Central memory CD8-positive, alpha-beta T cell (primary cell): ENCODE measurements at places on chromosomes 3 and 15.

- peaks cover 2% of the 10 kb centered on the region for H3K36me3 ChIP-seq
- H3K4me3 ChIP-seq = no peak overlapping the region
Measured at GRCh38 chr15:64665179-64665578, 110.2 kb downstream of the RBPMS2 start.

- no peak for DNase-seq
- H3K4me3 ChIP-seq = no peak overlapping the region
- peaks cover 29% of the 10 kb centered on the region for H3K4me1 ChIP-seq
- H3K27me3 ChIP-seq = no peaks in the 10 kb centered on the region
- peak overlapping the region; percentile 38 for H3K27ac ChIP-seq
- H3K36me3 ChIP-seq = peaks cover 1% of the 10 kb centered on the region
Measured at GRCh38 chr15:56199038-56199437, 44.6 kb downstream of the RFX7 start.

DNA sequence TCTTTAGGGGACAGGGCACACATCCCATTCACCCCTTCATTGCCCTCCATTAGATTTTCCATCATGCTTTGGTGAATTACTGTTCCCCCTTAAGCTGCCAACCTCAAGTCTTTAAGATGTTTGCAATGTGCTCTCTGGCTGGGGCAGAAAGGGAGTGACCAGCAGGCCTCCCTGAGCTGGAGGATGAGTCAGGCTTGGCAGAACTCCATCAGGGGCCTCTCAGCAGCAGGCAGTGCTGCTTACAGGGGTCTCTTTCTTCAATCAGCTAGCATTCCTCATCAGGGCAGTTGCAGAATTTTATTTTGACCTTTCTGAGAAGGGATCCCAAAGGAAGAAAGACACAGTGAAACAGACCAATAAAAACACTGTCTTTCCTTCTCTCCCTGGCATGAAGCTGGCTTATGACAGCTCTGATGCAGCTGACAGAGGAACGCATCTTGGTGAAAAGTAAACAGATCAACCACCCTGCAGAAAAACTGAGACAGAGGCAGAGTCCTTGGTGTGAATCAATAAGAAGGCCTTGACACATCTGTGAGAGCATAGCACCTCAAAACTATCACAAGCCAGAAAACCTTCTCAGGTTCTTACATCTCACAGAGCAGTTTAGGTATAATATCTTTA, 88.7 kb upstream of the MRPL3 start:
- H3K4me1 ChIP-seq = no peaks in the 10 kb centered on the region
- no peak overlapping the region for H3K4me3 ChIP-seq

DNA sequence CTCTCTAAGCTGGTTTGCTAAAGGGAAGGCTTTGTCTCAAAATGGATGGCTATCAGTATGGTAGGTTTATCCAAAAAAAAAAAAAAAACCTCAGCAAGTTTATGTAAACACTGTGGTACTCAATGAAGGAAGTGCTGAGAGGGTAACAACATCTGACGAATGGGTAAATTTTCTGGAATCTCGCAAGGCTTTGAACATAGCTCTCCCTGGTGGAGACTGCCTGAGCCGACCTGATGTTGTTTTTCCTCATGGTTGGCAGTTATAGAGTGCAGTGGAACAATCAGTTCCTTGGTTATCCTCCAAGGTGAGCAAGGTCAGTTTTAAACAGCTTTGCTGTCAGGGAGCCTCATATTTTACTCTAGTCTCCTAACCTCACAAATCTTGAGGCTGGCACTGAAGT, 94.6 kb downstream of the ZPLD1 start:
- H3K27ac ChIP-seq = no peak overlapping the region
- no peaks in the 10 kb centered on the region for H3K36me3 ChIP-seq
- H3K27me3 ChIP-seq = peaks cover 9% of the 10 kb centered on the region
- no peak for DNase-seq

GRCh38 chr3:184315871-184316661, 1.7 kb downstream of the EIF4G1 start:
- H3K4me1 ChIP-seq = peaks cover 39% of the 10 kb centered on the region
- H3K36me3 ChIP-seq = peaks cover 39% of the 10 kb centered on the region
- H3K27ac ChIP-seq = peak overlapping the region; percentile 84
- DNase-seq = no peak
- no peaks in the 10 kb centered on the region for H3K27me3 ChIP-seq

DNA sequence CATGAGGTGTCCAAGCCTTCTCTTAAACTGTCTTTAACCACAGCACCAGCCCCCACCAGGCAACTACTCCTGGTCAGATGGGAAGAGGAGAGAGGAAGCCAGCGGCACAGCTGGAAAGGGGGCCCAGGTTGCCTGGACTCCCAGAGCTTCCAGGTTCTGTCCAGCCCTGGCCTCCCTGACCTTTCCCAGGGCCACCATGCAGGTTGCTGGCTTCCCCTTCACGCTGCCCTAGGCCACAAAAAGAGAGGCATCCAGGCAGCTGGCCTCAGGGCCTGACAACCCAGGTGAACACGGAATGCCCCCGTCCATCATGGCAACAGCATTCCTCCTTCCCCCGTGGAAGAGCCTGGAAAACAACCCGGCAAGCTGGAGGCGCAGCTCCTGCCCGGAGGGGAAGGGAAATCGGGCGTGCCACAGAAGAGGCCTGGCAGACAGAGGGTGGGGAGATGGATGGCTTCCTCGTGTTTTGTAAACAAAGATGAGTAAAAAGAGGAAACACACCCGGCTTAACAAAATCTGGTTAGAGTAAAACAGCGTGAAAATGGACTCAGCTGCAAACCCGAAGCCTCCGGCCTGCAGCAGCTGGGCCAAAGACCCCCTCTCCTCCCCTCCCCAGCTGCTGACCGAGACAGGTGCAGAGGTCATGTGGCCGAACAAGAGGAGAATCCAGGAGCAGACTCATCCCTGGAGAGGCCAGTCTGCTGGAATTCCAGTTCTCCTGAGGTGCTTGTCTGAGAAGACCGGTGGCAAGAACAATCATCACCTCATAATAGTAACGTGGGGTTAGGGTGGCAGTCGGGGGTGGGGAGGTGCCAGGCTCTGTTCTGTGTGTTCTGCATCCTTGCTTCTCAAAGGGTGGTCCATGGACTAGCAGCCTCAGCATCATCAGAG, 15.5 kb downstream of the BMF start:
- no peak for DNase-seq
- H3K27ac ChIP-seq = no peak overlapping the region
- peaks cover 15% of the 10 kb centered on the region for H3K4me1 ChIP-seq
- no peak overlapping the region for H3K4me3 ChIP-seq
- H3K27me3 ChIP-seq = no peaks in the 10 kb centered on the region
- peaks cover 5% of the 10 kb centered on the region for H3K36me3 ChIP-seq

DNA sequence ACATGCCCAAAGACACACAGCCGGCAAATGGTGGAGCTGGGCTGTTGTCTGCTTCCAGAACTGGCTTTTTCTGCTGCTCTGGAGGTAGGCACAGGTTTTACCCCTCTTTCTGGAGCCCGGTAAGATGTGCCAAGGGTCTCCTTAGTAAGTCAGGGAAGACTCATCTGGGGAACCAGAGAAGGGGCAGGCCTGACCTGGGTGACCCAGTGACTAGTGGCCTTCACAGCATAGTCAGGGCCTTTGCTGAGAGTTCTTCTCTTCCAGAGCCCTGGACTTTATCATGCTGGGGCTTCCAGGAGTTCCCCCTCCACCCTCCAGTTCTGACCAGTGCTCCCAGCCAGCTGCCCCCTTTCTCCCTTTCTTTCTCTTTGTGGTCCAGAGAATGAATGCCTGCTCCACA, 3.2 kb downstream of the CD276 start:
- H3K27ac ChIP-seq = no peak overlapping the region
- no peak overlapping the region for H3K4me3 ChIP-seq
- no peaks in the 10 kb centered on the region for H3K36me3 ChIP-seq
- DNase-seq = no peak
- H3K27me3 ChIP-seq = peaks cover 53% of the 10 kb centered on the region
